ENCODE measurements at places on chromosomes 12 and 14.

GRCh38 chr12:118368821-118369220, 3.9 kb downstream of the TAOK3 start:
- DNase-seq: no peak

- no peak for DNase-seq
Measured at GRCh38 chr12:114512351-114512750, 106.4 kb upstream of the TBX5 start.

DNA sequence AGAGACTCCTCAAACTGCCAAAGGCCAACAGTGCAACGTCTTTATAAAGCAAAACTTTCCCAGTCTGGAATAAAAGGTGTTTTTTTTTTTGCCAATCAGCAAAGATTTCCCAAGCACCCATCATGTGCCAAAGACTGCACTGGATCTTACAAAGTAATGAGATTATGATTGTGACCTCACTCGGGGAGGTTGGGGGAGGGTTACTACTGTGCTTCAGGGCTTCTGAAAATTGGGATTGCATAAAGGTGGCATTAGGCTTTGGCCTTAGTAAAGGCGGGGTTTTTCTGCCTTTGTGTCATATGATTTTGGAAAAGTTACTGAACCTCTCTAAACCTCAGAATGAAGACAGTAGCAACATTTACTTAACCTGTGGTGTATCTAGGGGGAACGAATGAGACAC, 233.8 kb downstream of the DACT1 start:
- DNase-seq: no peak

- DNase-seq: peak; percentile 73
Measured at GRCh38 chr12:76030341-76031080, 1.1 kb downstream of the PHLDA1 start.

DNA sequence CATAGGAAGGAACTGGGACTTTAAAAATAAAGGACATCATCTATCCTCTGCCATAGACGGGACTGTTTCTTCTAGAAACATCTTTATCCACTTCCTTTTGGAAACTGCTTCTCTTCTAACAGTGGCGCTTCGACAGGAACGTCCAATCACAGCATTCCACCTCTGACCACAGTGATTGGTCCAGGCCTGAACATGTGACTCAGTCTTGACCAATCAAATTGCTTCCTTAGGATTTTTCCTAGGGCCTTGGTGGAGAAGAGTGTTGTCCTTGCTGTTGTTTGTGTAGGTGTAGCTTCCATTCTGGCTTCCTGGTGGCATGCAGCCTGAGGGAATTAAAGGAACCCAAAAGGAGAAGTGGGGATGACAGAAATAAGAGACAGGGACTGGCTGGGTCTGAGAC, 182.4 kb upstream of the TBX3 start:
- no peak for DNase-seq

DNA sequence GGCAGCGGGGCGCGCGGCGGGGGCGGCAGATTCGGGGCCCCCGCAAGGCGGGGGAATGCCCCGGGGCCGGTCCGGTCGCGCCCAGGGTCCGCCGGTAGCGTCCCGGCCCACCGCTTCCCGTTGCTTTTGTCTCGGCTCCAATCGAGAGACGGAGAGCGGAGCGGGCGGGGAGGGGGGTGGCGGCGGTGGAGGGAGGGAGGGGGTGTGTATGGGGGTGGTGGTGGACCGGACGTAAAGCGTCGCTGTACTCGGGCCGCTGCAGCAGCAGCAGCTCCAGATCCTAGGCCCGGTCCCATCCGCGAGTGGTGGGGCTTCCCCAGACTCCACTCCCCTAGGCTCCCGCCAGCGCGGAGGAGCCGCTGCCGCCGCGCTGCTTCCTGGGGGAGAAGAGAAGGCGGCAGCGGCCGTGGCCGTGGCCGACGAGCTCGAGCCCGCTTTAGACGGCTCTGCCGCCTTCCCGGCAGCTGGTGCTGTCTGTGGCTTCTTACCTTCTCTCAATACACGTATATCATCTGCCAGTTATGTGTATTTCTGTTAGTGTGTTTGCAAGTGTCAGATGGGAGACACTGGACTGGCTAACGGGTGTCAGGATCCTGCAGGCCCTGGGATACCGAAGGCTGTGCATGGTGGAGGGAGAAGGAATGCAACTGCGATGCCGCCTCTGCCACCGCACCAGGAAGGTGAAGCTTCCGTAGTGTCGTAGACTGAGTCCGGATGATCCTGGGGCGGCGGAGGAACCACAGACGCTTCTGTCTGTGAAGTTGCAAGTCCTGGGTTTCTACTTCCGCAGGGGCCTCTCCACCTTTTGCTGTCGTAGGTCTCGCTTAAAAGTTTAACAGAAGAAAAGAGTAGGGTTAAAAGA, 508 bp downstream of the CNOT2 start:
- DNase-seq: peak; percentile 67

Data from activated CD4-positive, alpha-beta T cell treated with anti-CD3 and anti-CD28 coated beads, Interleukin-2, amount 50 U/mL, for 48 hours (primary cell).